Brain (organoid and tissue), 16 donors: ENCODE measurements at places on chromosomes 6 and 20.

GRCh38 chr20:63138855-63139341, 77.0 kb downstream of the YTHDF1 start:
- DNase-seq = no peak

DNA sequence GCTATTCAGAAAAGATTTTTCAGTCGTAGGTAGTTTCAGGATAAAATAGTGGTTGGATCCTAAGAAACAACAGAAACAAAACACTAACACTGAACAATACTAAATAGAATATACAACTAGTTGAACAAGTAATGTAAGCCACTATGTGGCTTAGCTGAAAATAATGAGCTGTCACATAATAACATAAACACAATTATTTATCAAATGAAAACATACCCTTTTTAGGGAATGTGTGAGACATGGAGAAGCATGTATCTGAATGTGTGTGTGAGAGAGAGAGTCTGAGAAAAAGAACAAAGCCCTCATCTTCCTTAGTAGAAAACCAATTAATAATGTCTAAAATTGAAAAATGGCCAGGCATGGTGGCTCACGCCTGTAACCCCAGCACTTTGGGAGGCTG, 122.6 kb upstream of the LOC128125822 start:
- no peak for DNase-seq

GRCh38 chr6:51675020-51675921, 412.1 kb downstream of the PKHD1 start:
- DNase-seq = no peak

DNA sequence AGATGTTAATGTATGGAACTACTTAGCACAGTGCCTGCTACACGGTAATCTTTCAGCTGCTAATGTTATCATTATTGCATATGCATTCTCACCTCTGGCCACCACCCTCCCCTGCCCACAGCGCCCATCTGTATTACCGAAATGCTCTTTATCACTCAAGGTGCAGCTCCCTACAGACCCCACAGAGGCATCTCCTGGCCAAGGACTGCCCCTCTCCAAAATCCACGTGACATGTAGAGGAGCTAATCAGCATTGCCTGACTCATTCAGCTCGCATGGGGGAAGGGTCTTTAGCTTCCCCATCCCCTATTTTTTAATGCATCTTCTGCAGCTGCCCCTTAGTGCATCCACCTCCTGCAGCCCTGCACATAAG, 41.8 kb downstream of the SLC22A23 start:
- DNase-seq = no peak

- DNase-seq = no peak
These were observed 108.4 kb upstream of the PLEKHG1 start for GRCh38 chr6:150491131-150491810.

GRCh38 chr6:27812078-27812804, 100.0 kb downstream of the OR2B2 start:
- no peak for DNase-seq

GRCh38 chr20:49811825-49812506, 662 bp upstream of the SLC9A8 start:
- no peak for DNase-seq

DNA sequence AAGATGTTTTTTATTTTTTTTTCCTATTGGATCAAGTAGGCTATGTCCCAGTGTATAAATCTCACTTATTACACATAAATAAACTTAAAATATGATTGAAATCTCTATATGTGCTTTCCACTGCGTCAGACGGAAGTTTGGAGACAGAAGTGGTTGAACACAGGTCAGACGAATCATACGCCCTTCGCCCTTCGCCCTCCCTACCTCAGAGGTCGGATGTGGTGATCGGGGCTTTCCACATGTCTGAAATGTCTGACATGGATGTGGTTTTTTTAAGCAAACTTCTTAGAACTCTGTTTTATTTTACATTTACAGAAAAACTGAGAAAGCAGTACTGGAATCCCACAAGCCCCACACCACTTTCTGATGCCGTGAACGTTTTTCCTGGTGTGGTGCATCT, 344.4 kb downstream of the THBS2 start:
- DNase-seq = no peak

- no peak for DNase-seq
These were observed 1.4 kb downstream of the TUBB2B start for GRCh38 chr6:3226042-3226441.

- no peak for DNase-seq
These were observed 178.0 kb upstream of the SALL4 start for GRCh38 chr20:51980277-51980676.
